ENCODE measurements at places on chromosomes 1 and 21.

DNA sequence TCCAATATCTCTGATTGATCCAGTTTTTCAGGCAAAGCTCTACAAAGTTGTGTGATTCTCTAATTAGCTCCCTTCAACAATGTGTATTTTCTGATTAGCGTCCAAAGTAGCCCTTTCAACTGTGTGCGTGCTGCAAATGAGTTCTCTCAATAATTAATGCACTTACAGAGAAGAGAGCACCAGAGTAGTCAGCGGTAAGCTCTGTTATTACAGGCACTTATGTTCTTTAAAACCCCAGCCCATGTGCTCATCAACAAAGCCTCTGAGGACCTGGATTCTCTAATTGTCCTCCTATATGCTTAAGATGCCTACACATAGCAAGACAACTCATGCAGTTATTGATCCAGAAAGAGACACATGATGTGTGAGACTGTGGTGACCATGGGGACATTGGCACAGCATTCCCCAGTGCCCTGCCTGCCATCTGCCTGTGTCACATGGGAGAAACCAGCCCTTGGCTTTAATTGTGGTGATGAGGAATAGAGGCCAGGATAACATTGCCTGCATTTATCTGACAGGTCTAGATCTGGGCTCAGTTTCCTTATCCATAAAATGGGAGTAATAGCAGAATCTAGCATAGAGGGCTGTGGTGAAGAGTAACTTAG is 151.7 kb downstream of the PCP4 start:
- no peak for DNase-seq

DNA sequence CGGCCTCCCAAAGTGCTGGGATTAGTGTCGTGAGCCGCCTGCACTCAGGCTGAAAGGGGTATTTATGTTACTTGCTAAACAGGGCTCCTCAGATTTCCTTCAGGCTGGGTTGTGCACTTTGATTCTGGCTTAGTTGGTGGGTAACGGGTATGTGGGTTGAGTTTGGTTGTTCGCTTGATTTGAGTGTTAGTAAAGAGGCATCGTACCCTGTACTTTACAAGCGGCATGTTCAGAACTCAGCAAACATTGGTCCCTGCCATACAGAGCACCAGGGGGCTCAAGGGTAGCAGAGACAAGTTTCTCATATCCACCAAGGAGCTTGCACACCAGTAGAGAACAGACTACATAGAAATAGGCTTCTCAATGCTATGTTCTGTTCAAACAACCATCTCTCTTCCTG is 147.8 kb downstream of the PGBD5 start:
- DNase-seq = no peak

- no peak for DNase-seq
Observed at GRCh38 chr1:57281324-57281723, 142.5 kb downstream of the DAB1 start.

GRCh38 chr1:70319750-70320149 is 34.8 kb downstream of the ANKRD13C start:
- DNase-seq = no peak

GRCh38 chr1:36755303-36756230 is 272.9 kb upstream of the CSF3R start:
- no peak for DNase-seq

GRCh38 chr1:77412069-77412819 is 130.4 kb downstream of the AK5 start:
- DNase-seq = peak; percentile 43

GRCh38 chr1:54227091-54227602 is 27.2 kb downstream of the MRPL37 start:
- DNase-seq = peak; percentile 44

- DNase-seq = no peak
Observed at GRCh38 chr1:12424087-12424529, 193.9 kb downstream of the DHRS3 start.

- no peak for DNase-seq
Observed at GRCh38 chr1:165925498-165926079, 98.2 kb downstream of the UCK2 start.

- DNase-seq = no peak
Observed at GRCh38 chr1:7063981-7064380, 278.7 kb downstream of the CAMTA1 start.

DNA sequence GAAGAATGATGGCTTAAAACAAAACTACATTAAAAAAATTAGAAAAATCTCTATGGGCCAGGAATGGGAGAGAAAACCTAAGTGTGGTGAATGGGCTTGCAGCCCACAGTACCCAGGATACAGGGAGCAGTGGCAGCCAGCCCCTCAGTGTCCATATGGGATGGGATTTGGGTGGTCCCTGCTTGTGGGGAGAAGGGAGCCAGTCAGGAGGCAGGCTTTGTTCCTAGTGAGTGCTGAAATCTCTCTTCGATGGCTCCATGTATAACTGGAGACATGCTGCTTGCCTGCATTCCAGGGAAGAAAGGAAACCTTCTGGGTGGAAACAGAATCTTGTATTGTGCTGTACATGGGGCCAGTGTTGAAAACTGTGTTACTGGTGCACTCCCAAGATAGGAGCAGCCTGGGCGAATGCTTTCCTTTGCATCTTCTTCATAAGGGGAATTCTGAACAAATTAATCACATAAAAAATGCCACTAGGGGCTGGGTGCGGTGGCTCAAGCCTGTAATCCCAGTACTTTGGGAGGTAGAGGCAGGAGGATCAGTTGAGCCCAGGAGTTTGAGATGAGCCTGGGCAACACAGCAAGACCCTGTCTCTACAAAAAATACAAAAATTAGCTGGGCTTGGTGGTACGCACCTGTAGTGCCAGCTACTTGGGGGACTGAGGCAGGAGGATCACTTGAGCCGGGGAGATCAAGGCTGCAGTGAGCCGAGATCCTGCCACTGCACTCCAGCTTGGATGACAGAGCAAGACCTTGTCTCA is 36.0 kb downstream of the PTPRU start:
- no peak for DNase-seq

DNA sequence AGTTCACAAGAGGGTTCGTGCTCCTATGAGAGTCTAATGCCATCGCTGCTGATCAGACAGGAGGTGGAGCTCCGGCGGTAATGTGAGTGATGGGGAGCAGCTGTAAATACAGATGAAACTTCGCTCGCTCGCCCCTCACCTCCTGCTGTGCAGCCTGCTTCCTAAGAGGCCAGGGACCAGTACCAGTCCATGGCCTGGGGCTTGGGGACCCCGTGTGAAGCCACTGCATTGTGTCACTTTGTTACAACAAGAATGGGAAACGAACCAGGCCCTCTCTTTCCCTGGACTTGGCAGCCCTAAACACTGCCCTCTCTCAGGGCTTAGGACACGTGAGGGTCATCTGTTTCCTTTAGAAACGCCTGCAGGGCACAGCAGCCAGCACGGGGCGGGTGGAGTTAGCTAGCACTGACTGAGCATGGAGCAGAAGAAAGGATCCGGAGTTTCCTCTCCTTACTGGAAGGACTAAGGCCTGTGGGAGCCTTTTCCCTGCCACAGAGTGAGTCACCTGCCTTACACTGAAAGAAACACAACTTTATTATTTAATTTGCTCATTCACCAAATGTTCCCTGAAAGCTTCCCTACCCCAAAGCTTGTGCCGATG is 185.2 kb upstream of the TMEM51 start:
- DNase-seq = no peak

DNA sequence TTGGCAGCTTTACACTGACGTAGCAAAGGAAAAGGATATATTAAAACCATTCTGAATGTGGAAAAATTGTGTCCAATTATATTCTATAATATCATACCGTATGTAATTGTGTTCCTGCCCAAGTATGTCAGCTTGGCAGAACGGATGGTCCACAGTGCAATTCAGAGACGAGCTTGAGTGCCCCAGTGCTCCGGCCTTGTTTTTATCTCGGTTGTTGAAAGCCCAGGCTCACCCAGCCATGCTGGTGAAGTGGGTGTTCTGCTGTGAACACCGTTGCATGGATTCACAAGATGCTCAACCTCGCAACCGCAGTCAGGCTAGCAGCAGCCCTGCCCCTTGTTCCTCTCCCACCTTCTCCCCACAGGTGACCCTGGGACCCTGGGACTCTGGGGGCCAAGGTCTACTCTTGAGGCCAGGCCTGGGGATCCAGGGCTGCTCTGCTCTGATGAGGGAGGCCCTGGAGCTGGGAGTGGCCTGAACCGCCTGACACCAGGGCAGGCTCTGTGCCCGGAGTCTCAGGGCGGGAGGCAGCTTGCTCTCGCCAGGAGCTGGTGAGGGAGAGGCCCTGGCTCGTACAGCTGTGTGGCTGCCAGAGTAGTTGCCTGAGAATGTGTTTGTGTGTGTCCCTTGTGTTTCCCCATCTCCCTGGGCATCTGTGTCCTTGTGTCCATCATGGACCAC is 11.2 kb downstream of the PTPRF start:
- DNase-seq = no peak

DNA sequence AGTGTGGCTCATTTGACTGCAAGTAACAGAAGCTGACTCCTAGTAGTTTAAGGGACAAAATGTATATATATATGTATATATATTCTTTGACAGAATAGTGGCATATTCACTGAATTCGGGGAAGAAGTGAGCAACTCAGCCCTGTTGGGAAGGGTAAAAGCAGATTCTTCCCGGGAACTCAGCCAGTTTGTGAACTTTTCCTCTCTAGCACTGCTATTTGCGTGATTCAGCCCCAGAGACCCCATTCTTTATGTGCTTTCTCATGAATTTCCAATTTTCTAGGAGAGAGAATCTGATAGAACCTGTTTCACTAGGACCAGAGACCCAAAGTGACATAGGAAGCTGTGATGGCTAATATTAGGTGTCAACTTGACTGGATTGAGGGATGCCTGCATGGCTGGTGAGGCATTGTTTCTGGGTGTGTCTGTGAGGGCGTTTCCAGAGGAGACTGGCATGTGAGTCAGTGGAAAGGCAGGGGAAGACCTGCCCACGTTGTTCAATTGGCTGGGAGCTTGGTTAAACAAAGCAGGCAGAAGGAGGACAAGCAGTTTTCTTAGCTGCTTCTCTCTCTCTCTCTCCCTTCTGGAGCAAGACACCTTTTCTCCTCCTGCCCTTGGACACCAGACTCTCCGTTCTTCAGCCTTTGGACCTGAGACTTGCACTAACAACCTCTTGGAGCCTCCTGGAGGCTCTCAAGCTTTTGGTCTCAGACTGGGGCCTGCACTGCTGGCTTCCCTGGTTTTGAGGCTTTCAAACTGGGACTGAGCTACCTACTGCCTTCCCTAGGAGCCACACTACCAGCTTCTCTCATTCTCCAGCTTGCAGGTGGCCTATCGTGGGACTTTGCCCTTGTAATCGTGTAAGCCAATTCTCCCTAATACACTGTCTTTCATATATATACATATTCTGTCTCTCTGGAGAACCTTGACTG is 93.4 kb upstream of the KCNK1 start:
- no peak for DNase-seq

DNA sequence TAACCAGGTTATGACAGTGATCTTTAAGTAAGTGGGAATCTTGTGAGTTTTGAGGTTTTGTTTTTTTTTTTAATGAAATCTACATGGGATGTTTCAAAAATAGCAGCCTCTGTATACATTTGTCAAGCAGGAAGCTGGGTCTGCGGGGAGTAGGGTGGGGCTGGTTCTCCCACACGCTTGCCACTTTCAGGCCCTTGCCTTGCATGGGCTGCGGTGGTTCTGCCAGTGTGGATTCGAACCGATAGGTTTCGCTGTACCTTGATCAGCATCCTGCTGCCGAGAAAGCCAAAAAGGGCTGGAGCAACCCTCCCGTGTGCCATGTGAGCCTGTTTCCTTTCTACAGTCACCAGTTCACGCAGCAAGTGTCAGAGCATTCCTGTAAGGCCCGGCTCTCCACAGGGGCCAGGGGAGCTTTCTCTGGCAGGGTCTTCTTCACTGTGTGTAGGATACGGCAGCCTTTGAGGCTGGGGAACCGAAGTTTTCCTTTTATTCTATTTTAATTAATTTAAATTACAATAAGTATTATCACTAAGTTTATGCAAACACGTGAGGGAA is 79.2 kb upstream of the SAMD11 start:
- DNase-seq = no peak

- no peak for DNase-seq
Observed at GRCh38 chr21:35373998-35374397, 324.9 kb upstream of the RUNX1 start.

DNA sequence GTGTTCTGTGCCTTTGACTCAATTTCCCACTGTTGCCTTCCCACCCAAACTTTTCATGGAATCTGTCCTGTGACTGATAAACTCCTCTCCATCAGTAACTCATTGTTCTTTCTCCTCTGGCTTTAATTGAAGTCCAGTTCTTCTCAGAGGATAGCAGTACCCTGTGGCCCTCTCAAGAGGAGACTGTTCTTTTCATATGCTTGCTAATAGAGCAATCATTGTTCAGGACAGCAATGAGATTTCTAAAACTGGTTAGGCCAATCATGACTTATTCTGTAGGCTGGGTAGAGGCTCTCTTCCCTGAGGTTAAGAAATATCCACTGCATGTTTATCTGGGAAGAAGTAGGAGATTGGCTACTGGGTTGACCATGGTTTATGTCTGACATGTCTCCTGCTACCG is 98.8 kb downstream of the CHD1L start:
- no peak for DNase-seq

DNA sequence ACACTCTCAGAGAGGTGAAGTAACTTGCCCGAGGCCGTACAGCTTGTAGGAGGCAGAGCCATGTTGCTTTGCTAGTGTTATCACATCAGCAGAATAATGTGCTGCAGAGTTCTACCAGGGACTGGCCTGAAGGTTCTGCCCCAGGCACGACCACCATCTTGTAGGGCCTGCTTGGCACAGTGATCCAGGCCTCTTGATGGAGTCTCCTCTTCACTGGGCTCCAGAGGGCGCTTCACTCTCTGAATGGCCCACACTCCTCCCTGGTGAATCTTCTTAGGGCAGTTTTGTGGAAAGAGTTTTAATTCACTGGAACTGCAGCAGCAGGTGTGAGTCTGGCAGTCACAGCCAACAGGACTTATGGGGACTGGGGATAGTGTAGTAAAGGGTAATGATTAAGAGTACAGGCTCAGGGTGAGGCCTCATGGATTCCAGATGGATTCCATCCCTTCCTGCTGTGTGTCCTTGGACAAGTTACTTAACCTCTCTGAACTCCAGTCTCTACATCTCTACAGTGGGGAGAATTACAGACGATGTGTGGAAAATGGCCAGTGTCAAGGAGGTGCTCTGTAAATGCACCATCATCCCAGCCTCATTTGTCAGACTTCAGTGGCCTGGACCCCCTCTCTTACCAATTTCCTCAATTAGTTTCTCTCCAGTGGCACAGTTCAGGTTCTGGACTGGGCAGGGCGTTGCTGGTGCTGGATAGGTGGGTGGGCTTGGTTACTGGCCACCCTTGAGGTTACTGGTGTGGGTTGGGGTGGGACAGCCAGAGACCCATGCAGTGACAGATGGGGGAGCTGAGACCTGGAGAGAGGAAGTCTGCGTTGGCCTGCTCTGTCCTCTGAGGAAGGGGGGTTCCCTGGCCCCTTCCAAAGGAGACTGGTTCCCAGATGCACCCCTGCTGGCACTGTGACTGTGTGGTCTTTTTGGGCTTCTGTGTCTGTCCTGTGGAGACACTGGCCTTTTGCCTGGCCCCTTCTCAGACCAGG is 45.9 kb upstream of the CSF3R start:
- no peak for DNase-seq

GRCh38 chr1:85943526-85943925 is 213.0 kb downstream of the COL24A1 start:
- DNase-seq = no peak

GRCh38 chr21:28509031-28509430 is 483.6 kb downstream of the LTN1 start:
- no peak for DNase-seq

Measured in Kasumi-1 (cell line).